Smooth muscle cell of the brain vasculature (primary cell): ENCODE measurements at places on chromosomes 3 and 15.

GRCh38 chr3:68315964-68316363, 616.4 kb downstream of the TAFA4 start:
- DNase-seq, result no peak

GRCh38 chr15:93033434-93034045, 55.5 kb downstream of the RGMA start:
- no peak for DNase-seq

GRCh38 chr3:163785693-163786092, 1292.6 kb downstream of the SI start:
- no peak for DNase-seq

- DNase-seq, result no peak
These were observed 29.8 kb downstream of the SRPRB start for GRCh38 chr3:133835418-133835743.

- DNase-seq, result no peak
These were observed 80.3 kb downstream of the TFG start for GRCh38 chr3:100789579-100789978.

- no peak for DNase-seq
These were observed 35.4 kb upstream of the XCR1 start for GRCh38 chr3:46062679-46063078.

DNA sequence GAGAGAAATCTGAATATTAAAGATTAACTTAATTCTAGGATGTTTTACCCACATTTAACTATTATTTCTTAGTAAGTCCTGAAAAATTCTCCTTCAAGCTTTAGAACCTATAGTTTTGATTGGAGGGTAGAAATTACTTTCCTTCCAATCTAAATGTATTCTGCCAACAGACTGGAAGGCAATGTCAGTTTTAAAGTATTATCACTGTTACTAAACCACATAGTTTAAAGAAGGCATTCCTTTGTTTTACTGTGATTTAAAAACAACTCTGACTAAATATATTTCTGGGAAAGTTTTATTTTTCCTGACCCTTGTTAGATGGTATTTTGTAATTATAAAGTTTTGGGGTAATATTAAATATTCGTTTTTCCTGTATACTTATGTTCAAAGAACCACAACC, 382.5 kb downstream of the TBC1D5 start:
- DNase-seq, result no peak

GRCh38 chr3:114627770-114628169, 333.9 kb downstream of the TIGIT start:
- no peak for DNase-seq

GRCh38 chr3:124113485-124113884, 121.6 kb upstream of the ROPN1 start:
- no peak for DNase-seq
